Activated T-cell treated with anti-CD3 and anti-CD28 coated beads, Interleukin-2, amount 50 U/mL, for 24 hours (primary cell): ENCODE measurements at places on chromosomes 3 and 15.

DNA sequence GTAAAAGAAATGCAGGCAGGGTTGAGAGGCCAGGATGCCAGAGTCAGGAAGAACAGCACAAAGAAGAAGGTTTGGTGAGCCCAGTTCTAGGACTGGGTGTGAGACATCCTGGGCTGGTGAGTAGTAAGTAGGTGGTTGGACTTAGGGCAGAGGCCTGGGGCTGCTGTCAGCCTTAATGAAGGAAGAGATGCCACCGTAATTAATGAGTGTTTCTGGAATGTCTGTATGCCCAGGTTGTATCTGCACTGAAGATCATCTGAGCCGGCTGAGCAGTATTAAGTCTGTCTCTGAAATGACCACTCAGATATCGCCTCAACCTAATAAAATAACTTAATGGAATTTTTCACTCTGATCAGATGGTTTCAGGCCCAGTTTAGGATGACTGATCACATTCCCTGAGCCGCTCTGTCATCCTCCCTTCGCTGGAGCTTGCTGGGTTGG, 532.9 kb upstream of the IL12A start:
- DNase-seq = no peak

DNA sequence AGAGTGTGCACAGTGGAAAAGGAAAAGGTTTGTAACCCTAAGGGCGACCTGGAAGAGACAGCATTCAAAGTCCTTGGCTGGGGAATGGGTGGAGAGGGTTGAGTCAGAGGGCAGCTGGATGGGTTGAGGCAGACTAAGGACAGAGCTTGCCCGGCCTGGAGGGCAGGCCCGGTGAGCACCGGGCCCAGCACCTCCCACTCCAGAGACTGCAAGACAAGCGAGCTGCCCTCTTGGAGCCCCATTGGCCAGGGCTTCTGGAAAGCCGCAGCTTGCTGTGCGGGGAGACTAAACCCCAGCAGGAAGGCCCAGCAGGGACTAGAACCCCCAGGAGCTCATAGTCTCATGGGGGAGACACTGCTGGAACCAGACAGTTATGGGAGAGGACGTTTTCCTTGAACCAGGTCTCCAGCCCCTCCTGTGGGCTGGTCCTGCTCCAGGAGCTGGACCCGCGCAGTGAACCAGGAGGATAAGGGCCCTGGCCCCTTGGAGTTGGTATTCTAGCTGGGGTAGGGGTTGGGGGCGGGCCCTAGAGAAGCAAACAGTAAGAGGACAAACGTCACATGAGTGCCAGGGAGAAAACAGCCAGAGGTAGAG, 59.1 kb downstream of the RGMA start:
- no peak for DNase-seq

- DNase-seq = no peak
Measured at GRCh38 chr3:177725165-177725564, 527.9 kb upstream of the TBL1XR1 start.

DNA sequence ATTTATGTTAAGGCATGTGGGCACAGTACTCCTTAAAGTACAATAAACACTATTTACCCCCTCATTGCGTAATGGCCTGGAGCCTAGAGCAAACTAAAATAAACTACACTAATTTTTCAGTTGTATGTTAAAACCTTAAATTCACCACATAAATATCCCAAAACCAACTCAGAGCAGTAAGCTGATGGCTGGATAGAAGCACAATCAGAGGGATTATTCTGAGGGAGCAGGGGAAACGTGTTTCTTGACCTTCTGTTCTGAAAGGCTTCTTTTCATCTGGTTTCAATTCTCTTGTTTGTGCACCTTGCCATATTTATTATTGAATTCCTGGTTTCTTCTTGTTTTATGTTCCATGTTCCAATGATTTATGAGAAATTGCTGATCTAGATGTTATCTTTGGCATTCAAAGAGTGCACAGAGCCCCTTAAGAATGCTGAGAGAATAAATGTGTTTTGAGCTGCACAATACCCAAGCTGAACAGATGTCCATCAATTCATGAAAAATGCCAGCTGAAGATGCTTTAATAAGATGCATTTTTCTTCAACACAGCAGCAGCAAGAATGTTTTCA, 29.6 kb downstream of the RPL22L1 start:
- DNase-seq = no peak

- no peak for DNase-seq
Measured at GRCh38 chr15:90901175-90902039, 1.7 kb upstream of the MAN2A2 start.
